Femur (tissue), 1 donor: ENCODE measurements at places on chromosomes 5 and 9.

DNA sequence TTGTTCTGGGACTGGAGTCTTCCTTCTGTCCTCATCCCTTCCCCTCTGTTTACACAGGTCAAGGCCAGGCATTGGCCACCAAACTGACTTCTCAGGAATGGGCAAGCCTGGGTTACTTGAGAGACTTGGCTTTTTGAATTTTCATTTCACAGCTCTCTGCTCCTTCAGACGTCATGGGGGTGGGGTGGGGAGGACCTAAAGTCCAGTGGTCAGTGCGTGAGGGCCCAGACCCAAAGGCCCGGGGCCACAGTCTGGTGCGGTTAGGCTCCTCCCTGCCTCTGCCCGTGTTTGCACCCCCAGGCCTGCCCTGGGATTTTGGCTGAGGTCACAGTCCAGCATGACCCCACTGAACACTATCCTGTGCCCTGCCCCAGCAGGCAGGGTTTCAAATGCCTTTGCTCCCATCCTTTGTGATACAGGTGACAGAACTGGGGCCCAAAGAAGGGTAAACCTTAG, 4.1 kb upstream of the CXXC5 start:
- no peak for DNase-seq

DNA sequence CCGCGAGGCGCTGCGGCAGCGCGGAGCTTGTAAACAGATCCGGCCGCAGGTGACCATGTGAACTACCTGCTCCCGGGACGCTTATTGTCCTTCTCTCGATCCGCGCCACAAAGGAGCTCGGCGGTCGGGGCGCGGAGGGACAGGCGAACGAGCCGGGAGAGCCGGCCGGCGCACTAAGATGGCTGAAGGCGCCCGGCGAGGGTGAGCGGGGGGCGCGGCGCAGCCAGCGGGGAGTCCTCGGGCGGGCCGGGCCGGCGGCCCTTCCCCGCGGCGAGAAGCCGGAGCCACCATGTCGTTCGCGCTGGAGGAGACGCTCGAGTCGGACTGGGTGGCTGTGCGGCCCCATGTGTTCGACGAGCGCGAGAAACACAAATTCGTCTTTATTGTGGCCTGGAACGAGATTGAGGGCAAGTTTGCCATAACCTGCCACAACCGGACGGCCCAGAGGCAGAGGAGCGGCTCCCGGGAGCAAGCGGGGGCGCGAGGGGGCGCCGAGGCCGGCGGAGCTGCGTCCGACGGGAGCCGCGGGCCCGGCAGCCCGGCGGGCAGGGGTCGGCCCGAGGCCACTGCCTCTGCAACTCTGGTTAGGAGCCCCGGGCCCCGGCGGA, 535 bp downstream of the JMY start:
- DNase-seq: no peak

GRCh38 chr5:139600336-139600949, 39.3 kb downstream of the UBE2D2 start:
- no peak for DNase-seq

DNA sequence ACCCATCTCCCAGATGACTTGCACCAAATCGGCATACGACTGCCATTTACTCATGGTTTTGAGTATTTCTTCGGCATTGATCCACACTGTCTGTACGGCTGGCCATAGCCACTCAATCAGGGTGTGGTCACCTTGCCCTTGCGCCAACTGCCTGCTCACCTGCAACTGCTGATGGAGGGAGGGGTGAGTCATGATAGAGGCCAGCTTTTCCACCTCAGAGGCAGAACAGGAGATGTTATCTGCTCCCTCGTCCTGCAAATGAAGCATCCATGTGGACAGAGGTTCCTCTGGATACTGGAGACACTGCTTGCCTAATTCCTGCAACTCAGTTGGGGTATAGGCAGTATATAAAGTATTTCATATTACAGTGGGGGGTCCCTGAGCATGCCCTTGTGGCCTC, 85.6 kb upstream of the ATP10B start:
- DNase-seq: no peak

DNA sequence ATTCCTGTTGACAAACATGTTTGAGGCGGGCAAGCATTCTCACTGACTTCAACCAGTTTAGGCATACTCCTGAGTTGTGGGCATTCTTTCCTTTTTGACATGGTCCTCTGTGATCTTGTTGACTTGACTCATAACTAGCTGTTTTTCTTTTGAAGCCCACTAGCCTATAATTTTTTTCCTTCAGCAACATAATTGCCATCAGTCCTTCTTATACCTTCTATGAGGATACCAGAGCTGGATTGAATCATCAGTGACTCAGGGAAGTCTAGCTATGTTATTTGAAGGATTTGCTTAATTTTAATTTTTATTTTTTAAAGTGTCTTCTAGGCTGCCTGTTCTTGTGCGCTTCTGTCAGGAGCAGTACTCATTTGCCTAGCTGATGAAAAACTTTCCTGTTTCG, 259.5 kb downstream of the NR3C1 start:
- DNase-seq: no peak

DNA sequence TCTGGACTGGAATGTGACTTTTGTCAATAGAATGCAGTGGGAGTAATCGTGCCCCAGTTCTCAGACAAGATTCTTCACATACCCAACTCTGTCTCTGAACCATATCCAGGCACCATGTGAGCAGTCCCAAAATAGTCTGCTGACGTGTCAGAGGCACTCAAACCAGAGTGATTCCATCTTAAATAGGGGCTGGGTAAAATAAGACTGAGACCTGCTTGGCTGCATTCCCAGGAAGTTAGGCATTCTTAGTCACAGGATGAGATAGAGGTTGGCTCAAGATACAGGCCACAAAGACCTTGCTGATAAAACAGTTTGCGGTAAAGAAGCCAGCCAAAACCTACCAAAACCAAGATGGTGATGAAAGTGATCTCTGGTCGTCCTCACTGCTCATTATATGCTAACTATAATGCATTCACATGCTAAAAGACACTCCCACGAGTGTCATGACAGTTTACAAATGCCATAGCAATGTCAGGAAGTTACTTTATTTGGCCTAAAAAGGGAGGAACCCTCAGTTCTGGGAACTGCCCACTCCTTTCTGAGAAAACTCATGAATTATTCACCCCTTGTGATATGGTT, 16.9 kb upstream of the PLCXD3 start:
- no peak for DNase-seq

DNA sequence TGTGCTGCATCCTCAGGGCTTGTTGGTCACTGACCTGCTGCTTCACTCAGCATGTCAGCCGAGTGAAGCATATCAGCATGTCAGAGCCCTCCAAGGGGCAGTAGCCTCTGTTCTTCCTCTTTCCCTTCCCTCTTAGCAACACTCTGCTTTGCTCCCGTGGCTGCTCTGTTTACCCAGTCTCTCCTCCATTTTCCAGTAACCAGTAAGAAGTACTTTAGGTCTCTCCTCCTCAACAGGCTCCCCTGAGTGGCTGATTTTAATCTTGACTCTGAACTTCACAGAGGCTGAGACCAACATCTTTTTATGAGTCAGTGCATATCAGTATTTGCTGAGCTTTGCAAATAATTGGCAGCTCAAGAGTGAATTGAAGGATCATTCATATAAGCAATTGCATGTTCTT, 18.6 kb upstream of the ADRB2 start:
- no peak for DNase-seq

- DNase-seq: no peak
Observed at GRCh38 chr9:22203371-22204138, 194.4 kb upstream of the CDKN2B start.

- no peak for DNase-seq
Observed at GRCh38 chr5:2749514-2750025, 1.9 kb downstream of the IRX2 start.

DNA sequence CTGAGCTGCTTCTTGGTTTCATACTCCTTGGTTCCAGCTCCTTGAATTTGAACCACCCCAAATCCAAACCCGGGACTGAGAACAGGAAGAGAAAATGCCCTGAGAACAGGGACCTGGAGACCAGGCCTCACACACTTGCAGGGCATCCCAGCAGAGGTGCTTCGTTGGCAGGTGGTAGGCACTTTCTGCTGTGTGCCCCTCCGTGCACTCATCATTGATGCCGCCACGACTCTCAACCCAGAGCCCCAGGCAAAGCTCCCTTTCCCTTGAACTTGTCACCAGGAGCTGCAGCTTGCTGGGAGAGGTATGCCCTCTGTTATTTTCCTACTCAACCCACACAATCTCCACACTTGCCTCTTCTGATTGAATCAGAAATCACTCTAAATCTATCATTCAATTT, 217.8 kb upstream of the IRX1 start:
- no peak for DNase-seq

- peak; percentile 46 for DNase-seq
Observed at GRCh38 chr5:137822158-137822764, 45.4 kb upstream of the MYOT start.

DNA sequence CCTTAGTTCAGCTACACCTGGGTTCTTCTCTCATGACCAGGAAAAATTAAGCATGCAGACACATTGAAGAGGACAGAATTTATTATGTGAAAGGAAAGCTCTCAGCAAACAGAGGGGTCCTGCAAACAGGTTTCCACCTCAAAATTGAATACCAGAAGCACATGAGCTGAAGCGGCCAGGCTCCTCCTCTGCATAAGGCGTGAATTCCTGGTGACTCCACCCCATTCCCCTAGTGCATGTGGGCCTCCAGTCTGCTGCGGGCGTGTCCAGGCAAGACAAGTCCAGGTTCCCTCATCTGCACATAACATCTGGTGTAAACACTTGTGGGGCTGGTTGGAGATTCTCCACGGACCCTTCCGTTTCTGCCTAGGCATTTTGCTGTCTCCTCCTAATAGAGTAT, 1156.4 kb downstream of the FOXD4L5 start:
- DNase-seq: no peak

GRCh38 chr9:28059192-28059591, 485.9 kb upstream of the C9orf72 start:
- no peak for DNase-seq

DNA sequence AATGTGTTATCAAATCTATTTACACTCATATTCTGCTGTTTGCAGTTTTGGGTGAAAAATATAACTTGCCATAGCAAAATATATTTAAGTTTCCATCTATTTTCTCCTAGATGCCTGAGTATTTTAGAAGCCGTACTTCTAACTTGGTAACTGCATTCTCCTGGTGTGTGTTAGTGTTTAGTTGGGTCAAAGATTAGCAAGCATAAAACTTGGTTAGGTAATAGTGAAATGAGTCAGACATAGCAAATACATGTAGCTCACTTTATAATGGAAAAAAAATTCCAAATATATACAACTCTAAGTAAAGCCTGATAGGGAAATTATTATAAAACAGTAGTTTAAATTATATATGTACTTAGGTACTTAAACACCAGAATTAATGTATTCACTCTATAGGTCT, 640.7 kb upstream of the ST8SIA4 start:
- no peak for DNase-seq

- DNase-seq: no peak
Observed at GRCh38 chr9:77997611-77998284, 33.9 kb downstream of the GNAQ start.

DNA sequence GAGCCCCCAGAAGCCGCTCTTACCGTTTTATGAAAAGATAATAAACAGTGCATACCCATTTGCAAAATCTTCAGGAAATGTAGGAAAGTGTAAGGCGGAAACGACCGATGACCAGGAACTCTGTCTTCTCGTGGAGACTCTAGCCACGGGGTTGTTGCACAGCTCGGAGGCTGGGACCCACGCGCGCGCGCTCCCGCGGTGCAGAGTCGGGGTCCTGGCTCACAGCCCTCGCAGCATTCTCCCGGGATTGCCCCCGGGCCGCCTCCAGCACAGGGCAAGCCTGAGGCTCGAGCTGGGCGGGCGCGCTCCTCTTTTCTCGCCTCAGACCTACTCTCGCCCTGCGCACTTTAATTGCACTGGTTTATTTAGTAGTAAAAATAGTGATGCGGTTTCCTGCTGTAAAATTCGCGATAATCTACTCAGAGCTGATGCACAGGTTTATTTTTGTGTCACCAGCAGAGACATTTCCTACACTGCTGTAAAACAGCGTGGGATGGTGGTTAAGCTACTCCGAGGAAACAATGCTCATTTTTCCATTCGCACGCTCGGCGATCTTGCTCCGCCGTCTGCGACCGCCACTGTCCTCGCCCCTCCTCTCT, 15.5 kb downstream of the TRIM7 start:
- peak; percentile 51 for DNase-seq

DNA sequence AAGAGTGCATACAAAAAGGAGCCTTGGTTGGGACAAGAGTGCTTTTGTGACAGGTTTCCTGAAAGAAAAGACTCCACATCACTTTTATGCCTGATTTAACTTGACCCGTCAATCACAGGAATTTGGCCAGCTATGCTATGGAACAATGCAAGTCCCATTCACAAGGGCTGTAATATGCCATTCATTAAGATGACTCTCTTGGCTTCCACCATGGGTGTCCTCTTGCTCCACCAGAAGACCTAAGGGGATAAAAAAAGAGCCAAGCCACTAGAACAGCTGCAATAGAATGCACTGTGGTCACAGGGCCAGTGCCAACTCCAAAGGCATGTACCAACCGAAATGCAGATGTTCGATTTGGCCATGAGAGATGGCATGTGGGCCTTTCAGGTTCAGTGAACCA, 480.1 kb upstream of the MPDZ start:
- peak; percentile 36 for DNase-seq

DNA sequence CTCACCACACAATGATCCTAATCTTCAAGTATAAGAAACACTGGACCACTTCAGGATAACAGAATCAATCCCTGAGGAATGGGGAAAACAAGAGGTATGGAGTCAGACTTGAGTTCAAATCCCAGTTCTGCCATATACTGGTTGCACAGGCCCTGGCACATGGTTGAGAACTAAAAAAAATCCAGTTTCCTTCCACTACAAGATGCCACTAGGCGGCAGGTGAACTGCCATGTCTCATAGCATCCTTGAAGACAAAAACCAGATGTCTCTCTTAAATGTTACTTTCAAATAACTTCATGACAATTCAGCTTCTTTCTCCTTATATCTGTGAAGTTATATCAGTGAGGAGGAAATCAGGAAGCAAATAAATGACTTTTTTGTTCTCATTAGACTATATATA, 11.0 kb downstream of the DEPDC1B start:
- no peak for DNase-seq

- no peak for DNase-seq
Observed at GRCh38 chr5:128395073-128395472, 143.0 kb downstream of the FBN2 start.

DNA sequence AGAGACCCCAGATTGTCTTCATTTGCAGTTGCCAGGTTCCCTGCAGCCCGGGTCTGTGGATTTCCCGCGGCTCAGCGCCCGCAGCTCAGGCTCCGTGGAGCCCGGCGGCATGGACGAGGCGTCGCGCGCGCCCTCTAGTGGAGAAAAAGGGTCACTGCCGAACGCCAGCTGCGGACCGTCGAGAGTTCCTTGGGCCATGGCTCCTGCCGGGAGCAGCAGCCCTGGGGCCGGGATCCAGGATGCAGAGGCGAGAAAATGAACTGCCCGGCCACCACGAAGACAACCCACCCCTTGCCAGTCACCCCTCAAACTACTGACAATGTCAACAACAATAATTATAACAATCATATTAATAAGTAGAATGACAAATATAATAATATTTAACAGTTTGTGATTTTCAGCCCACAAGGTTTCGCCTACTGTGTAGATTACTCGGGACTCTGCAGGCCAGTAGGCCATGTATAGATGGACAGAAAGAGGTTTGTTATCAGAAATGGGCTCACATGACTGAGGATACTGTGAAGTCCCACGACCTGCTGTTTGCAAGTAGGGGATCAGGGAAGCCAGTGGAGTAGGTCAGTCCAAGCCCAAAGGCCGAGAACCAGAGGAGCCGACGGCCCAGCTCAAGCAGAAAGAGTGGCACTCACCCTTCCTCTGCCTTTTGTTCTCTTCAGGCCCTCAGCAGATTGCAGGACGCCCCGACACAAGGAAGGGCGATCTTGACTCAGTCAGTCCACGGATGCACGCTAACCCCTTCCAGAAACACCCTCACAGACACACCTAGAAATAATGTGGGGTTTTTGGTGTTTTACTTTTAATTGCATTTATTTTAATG, 43.1 kb downstream of the BOD1 start:
- peak; percentile 85 for DNase-seq
